Pulmonary artery endothelial cell (primary cell): ENCODE measurements at places on chromosomes 3 and 15.
A peak's percentile ranks its signal among the peaks of the same experiment; 100 is the strongest.

GRCh38 chr15:91664224-91664836, 189.2 kb upstream of the SLCO3A1 start:
- no peak for DNase-seq

DNA sequence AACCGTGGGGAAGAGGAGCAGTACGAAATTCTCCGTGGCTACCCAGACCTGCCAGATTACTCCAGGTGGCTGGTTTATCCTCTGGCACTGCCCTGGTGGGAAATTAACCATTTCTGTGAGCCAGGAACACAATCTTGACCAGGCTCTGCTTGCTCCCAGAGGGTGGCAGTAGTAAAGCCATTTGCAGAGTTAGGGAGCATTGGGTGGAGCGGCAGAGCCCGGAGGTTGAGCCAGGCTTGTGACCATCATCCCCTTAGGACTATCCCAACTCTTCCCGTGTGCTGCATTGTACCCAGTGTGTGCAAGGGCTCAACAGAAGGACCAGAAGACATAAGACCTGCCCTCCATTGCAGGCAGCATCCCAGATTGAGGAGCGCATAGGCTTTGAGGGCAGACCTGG, 5.3 kb downstream of the KNG1 start:
- no peak for DNase-seq

DNA sequence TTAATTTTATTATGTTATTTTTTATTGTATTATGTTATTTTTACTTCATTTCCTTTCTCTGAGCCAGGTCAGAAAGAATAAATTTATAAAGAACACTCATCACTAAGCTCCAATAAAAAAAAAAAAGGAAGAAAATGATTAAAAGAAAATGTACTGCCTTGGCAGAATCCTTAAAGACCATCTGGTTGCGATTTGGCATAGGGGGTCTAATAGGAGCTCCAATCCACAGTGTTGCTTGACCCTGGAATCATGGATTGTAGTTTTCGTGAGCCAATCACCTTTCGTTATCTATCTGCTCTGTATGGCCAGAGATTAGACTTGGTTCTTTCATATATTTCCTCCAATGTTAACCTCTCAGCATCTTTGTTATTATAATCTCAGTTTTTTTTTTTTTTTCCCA, 421.8 kb upstream of the MCTP2 start:
- no peak for DNase-seq

GRCh38 chr3:171256445-171257250, 203.6 kb downstream of the TNIK start:
- peak; percentile 4 for DNase-seq

GRCh38 chr3:53518495-53518981, 24.1 kb downstream of the CACNA1D start:
- no peak for DNase-seq

- DNase-seq: no peak
Measured at GRCh38 chr3:143475981-143476380, 356.4 kb downstream of the CHST2 start.

DNA sequence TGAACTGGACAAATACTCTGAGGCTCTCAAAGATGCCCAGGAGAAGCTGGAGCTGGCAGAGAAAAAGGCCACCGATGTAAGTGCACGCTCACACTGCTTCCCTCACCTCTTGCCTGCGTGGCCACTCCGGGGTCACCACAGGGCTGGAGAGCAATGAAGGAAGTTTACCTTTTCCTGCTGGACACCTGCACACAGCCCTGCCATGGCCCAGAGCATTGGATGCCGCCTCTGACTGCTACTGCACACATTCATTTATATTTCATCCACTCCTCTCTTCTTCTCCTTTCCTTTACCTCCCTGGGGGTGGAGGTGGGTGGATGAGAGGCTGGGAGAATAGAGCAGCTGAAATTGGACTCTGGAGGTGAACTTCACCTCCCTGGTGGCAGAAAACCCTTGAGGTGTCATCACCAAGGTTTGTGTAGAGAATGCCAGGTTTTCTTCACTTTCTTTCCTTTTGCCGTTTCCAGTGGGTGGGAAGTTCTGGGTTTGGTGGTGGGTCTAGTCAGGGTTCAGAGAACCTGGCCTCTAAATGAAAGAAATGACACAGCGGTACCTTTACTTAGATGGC, 1.6 kb downstream of the TPM1 start:
- no peak for DNase-seq

GRCh38 chr3:159821110-159821509, 167.5 kb upstream of the IL12A start:
- no peak for DNase-seq

DNA sequence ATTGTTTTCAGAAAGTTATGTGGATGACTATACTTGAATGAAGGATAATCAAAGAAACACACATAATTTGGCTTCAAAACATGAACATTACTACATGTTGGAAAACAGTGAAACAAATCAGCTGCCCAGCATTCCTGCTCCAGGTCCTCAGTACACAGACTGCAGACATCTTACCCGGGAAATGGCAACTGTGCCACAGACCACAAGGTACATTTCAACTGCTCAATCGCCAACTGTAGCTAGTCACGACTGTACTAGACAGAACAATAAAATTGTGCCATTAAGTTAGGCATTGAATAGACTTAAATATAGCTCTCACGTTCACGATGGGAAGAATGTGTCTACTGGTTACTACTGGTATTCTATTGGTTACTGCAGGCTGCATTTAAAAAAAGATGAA, 5.0 kb downstream of the NAA50 start:
- no peak for DNase-seq

DNA sequence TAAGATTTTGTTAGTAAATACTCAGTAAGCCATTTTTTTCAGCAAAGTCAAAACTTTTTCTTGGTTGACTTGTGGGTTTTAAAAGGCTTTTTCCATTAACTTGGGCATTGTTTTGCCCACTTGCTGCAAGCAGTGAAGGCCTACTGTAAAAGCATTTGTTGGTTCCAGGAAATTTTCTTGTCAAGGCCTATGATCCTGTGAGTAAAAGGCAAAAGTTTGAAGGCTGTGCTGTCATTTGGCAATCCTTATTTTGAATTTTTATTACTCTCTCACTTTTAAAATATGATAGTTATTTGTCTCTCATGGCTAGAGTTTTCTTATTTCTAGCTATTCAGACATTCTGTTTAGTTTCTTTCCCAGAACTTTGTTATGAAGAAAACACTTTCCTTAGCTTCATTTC, 13.0 kb downstream of the P2RY12 start:
- no peak for DNase-seq

DNA sequence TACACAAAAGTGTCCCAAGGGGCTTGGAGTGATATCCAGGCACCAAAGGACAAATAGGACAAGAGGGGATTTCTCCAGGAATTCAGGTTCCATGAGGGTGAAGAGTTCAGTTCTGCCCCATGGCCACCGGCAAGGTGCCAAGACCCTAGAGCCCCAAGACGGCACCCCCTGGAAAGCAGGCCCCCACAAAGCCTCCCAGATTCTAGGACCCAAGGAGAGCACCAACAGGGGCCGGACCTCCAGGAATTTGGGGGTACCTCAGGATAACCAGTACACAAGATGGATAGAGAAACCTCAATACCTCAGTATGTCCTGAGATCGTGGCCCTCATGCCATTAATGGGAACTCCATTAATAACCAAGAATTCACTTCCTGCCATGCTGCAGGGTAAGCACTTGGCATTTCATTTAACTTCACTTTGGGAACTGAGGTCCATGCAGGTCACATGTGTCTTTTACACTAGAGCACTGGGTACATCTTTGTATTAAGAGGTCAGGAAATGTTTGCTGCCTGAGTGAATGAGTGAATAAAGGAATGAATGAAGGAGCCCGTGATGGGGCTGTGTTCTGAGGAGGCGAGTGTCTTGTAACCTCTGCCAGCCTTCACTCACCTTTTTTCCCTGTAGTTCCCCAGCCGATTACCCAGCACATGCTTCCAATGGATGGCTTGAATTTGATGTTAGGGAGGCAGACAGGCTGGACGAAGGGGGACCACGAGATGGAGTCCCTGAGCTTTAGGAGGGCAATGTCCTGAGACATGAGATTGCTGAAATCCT, 15.5 kb upstream of the PRSS50 start:
- no peak for DNase-seq

- DNase-seq: peak; percentile 8
Measured at GRCh38 chr3:176961916-176962315, 235.4 kb downstream of the TBL1XR1 start.
